Activated effector memory CD4-positive, alpha-beta T cell treated with anti-CD3 and anti-CD28 coated beads, Interleukin-2, amount 50 U/mL, for 16 hours (primary cell): ENCODE measurements at places on chromosomes 16 and 17.

DNA sequence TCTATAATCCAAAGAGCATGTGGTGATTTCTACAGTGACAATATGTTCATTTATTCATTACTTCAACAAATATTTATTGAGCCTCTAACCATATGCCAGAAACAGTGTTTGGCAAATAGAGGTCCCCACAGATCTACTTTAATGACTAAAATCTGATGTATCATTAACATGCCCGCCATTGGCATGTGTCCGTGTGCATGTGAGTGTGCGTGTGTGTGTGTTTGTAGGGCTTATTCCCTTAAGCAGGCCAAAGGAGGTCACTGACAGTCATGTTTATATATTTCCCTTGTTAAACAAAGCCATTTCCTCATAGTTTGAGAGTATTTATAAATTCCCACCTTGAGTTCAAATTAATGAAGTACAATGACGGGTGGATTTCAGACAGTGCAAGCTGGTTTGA lies 174.4 kb upstream of the IRX6 start:
- no peak for DNase-seq

DNA sequence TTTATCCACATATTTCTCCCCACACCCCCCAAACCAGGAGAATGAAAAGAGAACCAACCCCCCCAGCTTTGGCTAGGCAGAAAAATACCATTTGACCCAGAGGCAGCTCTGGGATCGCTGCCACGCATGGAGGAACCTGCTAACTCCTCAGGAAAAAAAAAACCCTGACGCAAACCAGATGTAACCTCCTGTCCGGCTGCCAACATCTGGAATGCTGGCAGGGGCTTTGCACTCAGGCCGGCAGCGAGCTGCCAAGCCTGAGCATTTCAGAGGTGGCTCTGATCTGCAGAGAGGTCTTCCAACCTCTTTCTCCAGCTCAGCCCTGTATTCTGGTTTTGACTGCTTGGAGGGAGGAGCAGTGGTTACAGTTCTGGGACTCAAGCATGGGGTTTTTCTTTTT lies 8.2 kb downstream of the IGFBP4 start:
- DNase-seq: no peak

DNA sequence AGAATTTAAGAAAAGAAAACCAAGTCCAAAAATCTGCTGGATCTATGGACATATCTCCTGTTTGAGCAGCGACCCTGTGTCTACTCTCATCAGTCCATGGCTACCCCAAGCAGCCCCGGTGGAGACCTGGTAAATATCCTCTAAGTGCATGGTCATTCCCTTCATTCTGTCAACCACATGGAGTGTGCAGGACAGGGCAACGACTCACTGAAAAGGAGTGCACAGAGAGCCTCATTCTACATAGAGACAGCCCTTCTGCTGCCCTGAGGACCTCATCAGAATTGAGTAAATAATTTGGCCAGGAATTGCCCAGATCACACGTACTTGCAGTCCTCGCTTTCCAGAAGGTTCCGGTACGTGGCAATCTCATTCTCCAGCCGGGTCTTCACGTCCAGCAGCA lies 3.0 kb downstream of the KRT38 start:
- no peak for DNase-seq

DNA sequence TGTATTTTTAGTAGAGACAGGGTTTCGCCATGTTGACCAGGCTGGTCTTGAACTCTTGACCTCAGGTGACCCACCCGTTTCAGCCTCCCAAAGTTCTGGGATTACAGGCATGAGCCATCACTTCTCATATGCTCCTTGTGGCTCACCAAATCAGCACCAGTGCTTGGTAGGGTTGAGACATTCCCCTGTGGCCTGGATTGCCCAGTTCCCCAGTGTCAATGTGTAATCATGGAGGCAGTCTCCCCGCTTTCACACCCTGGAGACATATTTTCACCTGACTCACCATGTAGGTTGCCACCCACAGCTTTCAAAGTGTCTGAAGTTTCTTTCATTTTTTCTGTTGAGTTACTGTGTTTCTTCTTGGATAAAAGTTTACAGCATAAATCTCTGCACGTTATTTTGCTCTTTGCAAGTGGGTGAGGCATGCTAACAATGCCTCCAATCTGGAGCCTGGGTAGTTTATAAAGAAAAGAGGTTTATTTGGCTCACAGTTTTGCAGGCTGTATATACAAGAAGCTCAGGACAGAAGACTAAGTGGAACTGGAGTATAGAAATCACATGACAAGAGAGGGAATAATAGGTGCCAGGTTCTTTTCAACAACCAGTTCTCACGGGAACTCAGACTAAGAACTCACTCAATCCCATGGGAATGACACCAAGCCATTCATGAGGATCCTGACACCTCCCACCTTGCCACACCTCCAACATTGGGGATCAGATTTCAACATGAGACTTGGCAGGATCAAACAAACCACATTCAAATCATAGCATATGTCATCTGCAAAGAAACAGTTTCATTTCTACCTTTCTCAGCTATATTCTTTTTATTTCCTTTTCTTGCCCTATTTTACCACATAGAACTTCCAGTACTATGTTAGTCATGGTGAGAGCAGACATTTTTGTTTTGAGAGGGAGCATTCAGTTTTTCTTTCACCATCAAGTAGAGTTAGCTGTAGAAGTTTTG lies 113.2 kb downstream of the PHKB start:
- peak; percentile 67 for DNase-seq

DNA sequence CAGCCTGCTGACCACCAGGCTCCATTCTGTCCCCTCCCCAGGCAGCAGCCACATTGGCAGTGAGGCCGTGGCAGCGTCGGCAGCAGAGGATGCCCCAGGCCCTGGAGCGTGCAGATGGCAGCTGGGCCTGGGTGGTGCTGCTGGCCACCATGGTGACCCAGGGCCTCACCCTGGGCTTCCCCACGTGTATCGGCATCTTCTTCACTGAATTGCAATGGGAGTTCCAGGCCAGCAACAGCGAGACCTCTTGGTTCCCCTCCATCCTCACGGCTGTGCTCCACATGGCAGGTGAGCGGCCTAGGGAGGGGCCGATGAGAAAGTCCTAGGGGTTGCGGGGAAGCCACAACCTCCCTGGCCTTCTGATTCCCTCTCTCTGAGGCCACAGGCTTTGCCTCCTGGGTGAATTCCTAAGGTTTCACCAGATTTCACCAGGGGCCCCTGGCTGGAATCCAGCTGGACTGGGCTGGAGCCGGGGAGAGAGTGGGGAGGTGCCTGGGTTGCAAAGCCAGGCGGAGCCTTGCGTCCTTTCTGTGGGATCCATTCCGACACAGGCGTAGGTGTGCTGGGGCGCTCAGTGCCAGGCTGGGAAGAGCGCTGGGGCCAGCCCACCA lies 5.9 kb downstream of the SLC16A5 start:
- no peak for DNase-seq

DNA sequence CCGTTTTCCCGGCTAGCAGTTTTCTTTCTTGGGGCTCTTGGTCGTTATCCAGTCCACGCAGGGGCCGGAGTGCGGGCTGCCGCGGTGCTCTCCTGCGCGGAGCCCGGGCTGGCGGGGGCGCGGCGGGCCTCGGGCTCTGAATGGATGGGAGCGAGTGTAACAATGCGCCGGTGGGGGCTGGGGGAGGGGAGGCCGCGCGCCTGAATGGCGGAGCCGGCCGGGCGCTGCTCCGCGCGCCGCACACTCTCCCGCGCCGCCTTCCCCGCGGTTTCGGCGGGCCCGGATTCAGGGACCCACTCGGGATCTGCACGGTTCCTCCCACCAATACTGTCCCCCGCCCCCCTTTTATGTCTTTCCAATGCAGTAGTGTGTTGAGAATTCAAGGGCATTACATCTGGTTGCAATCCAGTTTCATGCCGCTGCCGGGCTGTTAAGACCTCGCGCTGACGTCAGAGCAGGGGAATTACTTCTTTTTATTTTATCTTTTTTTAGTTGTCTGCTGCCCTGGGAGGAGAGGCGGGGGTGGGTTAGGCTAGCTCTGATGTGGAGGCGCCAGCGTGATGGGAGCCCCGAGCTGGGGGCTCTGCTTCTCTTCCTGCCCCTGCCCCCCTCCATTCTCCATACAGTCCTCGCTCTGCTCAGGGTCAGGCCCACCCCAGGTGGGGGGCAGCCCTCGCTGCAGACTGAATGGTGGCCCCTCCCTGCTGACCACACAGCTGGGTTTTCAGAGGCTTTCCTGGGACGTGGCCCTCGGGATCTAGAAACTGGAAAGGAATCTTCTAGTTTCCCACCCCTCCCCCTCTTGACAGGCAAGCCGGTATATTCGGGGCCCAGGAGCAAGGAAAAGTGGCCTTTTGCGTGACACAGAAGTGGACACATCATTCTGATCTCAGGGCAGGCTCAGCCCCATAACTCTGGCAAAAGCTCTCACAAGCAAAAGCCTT lies 1.8 kb downstream of the RAI1 start:
- DNase-seq: peak; percentile 86

- no peak for DNase-seq
Measured at GRCh38 chr16:16973707-16974591, 496.8 kb downstream of the XYLT1 start.

- DNase-seq: no peak
Measured at GRCh38 chr16:86516623-86517003, 6.3 kb downstream of the FOXF1 start.

DNA sequence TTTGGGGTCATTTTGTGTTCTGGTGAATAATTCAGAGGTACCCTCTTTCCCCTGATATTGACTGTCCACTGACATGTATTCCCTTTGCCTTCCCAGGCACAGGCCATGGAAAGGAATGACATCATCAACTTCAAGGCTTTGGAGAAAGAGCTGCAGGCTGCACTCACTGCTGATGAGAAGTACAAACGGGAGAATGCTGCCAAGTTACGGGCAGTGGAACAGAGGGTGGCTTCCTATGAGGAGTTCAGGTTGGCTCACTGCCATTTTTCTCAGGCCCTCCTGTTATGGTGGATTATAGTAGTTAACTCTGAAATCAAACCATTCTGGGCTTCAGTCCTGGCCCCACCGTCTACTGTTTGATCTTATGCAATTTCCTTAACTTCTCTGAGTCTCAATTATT lies 1.6 kb upstream of the EFTUD2 start:
- no peak for DNase-seq

DNA sequence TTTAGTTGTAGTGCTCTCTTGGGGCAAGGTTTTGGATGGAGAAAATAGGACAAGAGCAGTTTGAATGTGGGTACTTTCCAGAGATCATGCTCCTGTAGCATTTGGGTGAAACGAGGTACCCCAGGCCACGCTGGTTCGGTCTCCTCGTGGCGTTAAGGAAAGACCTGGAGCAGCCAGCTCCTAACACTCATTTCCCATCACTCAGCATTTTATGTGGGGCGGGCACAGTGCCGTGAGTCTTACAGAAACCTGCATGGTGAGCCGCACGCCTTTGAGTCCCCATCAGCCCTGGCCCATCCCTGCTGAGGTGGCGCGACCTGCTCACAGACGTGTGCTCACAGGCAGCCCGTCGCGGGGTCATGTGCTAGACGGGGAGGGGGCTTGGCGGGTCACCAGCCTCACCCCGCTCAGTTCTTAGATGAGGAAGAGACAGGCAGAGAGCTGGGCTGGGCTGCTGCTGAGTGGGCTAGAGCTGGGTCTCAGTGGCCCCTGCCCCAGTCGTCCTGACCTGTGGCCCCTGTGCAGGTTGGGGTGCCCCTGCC lies 37.3 kb downstream of the TBCD start:
- DNase-seq: no peak

DNA sequence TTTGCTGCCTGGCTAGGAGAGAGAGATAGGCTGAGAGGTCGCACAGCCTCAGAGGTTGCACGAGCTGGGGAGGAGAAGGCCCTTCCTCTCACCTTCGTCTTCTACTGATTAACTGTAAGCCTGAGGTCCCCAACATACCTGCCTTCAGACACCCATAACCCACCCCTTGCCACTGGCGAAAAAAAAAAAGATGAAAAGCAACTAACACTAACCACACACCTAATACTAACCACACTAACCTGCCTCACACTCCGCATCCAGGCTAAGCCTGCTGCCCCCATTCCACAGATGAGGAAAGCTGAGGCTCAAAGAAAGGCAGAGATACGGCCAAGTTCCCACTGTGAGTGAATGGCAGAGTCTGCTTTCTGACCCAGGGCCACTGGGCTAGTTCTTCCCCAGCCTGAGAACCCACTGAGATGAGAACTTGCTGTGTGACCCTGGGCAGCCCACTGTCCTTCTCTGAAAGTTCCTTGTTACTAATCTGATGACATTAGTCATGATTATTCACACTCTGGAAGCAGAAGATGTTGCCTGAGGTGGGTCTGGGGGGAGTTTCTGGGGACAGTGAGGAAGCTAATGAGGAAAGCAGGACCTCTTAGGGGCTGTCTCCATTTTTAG lies 4.6 kb downstream of the IL21R start:
- DNase-seq: no peak

DNA sequence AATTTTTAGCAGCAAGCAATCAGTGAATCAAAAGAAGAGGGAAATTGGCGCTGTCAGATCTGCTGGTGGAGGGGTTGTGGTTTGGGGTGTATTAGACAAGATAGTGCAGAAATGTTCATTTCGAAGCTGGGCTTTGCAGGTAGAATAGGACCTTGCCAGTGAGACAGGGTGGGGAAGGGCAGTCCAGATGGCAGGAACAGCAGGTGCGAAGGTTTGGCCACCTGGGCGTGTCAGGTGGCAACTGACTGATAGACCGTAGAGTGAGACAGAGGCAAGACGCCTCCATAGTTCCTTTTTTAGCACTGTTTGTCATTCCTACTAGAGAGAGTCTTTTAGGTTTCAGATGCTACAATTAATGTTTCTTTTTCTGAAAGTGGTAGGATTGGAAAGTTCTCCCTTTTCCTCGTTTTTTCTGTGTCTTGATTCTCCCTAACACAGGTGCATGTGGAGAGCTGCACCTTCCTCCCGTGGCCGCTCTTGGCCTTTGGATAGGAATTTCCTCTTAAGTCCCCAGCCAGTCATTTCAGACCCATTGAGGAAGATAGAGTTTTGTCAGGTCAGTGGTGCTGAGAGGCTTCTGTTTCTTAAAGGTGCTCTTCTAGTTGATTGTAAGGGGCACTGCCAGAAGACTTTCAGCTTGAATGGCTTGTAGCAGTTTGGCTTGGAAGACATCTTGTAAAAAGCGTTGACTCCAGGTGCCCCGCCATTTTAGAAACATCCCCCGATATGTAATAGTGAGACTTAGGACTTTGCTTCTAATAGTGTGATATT lies 315.6 kb downstream of the SNX29 start:
- DNase-seq: no peak

GRCh38 chr17:78421534-78422266 lies 43.3 kb downstream of the PGS1 start:
- peak; percentile 91 for DNase-seq

DNA sequence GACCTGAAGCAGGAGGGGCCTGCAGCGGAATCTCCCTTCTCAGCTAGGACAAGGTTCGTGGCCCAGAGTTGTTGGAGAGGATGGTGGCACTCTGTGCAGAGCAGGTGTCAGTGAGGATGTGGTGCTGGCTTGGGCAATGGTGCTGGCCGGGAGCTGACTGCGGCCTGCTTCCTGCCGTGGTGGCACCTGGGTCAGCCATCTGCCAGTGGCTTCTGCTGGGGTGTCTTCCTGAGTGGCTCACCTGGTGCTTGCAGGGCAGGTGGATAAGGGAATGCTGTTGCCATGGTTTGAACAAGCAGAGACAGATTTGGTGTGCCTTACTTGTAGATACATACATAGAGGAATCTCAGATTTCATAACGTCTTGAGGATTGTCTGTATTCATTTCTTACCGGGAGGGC lies 69.6 kb downstream of the SEC14L1 start:
- DNase-seq: peak; percentile 28

GRCh38 chr17:56310782-56311181 lies 157.5 kb downstream of the ANKFN1 start:
- no peak for DNase-seq
